ENCODE measurements at places on chromosomes 5 and 9. TPM values are rescaled to one million over a fixed set of nuclear protein-coding genes. Genes with fewer than 3 reads are reported as not detected.

The PCDHA1 gene
- total RNA-seq, result 0.10 TPM

DNA sequence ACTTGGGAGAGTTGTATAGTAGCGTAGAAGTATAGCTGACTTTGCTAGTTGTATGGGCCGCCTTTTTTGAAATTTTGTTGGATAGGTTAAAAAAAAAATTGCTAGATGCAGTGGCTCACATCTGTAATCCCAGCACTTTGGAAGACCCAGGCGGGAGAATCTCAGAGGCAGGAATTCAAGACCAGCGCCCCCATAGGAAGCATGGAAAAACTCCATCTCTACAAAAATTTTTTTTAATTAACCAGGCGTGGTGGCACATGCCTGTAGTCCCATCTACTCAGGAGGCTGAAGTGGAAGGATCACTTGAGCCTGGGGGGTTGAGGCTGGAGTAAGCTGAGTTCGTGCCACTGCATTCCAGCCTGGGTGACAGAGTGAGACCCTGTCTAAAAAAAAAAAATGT is 59.2 kb downstream of the SMC5 start:
- no peak overlapping the region for H3K4me3 ChIP-seq
- H3K27me3 ChIP-seq, result no peaks in the 10 kb centered on the region
- no peak overlapping the region for H3K27ac ChIP-seq
- H3K4me1 ChIP-seq, result no peaks in the 10 kb centered on the region
- peaks cover 95% of the 10 kb centered on the region for H3K36me3 ChIP-seq
- DNase-seq, result no peak

DNA sequence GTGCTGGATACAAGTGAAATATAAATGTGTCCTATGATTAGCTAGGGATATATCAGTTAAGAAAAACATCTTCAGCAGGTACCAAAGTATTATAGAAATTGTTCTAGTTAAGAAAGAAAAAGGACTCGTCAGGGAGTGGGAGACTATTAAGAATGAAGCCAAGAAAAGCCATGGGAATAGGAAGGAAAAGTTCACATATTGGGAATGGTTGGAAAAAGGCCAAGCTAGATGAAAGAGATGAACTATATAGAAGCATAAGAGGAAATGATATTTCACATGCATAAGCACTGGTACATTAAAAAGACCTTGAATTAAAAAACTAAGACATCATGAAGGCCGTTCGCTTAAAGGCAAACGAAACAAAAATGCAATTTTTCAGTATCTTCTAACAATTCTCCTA is 237.7 kb downstream of the ADAMTS6 start:
- no peaks in the 10 kb centered on the region for H3K27me3 ChIP-seq
- no peak overlapping the region for H3K27ac ChIP-seq
- no peak for DNase-seq
- no peaks in the 10 kb centered on the region for H3K4me1 ChIP-seq

GRCh38 chr5:33639474-33639873 is 198.7 kb downstream of the TARS1 start:
- no peak overlapping the region for H3K27ac ChIP-seq
- no peaks in the 10 kb centered on the region for H3K27me3 ChIP-seq
- H3K4me3 ChIP-seq, result no peak overlapping the region

GRCh38 chr9:94002316-94003140 is 47.4 kb upstream of the BARX1 start:
- H3K36me3 ChIP-seq, result no peaks in the 10 kb centered on the region
- no peaks in the 10 kb centered on the region for H3K4me1 ChIP-seq
- no peak overlapping the region for H3K27ac ChIP-seq
- DNase-seq, result no peak
- H3K27me3 ChIP-seq, result no peaks in the 10 kb centered on the region
- no peak overlapping the region for H3K4me3 ChIP-seq

- H3K4me3 ChIP-seq, result no peak overlapping the region
- H3K27ac ChIP-seq, result no peak overlapping the region
- DNase-seq, result no peak
- no peaks in the 10 kb centered on the region for H3K36me3 ChIP-seq
These were observed 121.0 kb downstream of the NREP start for GRCh38 chr5:111635916-111636570.

The FOXD4L6 gene
- not detected for total RNA-seq

The EGFLAM gene
- 36.2 TPM for total RNA-seq

The TBCA gene
- 93.3 TPM for total RNA-seq

GRCh38 chr5:7717691-7718090 is 133.2 kb downstream of the CFAP90 start:
- H3K27ac ChIP-seq, result no peak overlapping the region
- no peaks in the 10 kb centered on the region for H3K27me3 ChIP-seq
- H3K4me1 ChIP-seq, result peaks cover 9% of the 10 kb centered on the region
- H3K4me3 ChIP-seq, result no peak overlapping the region
- DNase-seq, result no peak
- H3K36me3 ChIP-seq, result peaks cover 19% of the 10 kb centered on the region

DNA sequence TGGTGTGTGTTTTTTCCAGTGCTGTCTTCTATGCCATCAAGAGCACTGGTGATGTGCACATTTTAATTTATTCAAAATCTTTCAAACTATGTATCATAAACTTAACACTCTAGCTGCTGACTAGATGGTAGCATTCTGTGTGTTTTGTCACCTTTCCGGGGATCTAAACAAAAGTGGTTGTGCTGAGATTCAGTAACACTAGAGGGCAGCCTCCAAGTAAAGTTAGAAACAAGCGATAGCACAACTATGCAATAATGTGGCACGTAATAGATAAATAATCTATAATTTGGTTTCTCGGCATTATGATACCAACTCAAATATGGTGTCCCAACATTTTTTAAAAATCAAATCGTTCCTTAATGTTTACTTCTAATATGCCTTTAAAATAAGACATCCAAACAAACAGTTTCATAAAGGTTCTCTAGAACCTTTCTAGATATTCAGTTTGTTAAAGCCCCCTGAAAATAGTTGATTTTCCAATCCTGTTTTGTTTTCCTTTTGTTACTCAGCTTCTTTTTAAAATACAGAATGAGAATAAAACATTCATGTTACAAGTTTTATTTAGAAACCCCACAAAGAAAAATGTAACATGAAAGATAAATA is 16.9 kb downstream of the SEMA6A start:
- no peak for DNase-seq
- H3K27ac ChIP-seq, result no peak overlapping the region
- H3K27me3 ChIP-seq, result no peaks in the 10 kb centered on the region
- no peaks in the 10 kb centered on the region for H3K36me3 ChIP-seq
- H3K4me3 ChIP-seq, result no peak overlapping the region
- peaks cover 13% of the 10 kb centered on the region for H3K4me1 ChIP-seq

- no peaks in the 10 kb centered on the region for H3K4me1 ChIP-seq
- no peaks in the 10 kb centered on the region for H3K27me3 ChIP-seq
- no peak for DNase-seq
- no peaks in the 10 kb centered on the region for H3K36me3 ChIP-seq
- no peak overlapping the region for H3K27ac ChIP-seq
- no peak overlapping the region for H3K4me3 ChIP-seq
These were observed 58.4 kb downstream of the WHRN start for GRCh38 chr9:114446672-114447450.

DNA sequence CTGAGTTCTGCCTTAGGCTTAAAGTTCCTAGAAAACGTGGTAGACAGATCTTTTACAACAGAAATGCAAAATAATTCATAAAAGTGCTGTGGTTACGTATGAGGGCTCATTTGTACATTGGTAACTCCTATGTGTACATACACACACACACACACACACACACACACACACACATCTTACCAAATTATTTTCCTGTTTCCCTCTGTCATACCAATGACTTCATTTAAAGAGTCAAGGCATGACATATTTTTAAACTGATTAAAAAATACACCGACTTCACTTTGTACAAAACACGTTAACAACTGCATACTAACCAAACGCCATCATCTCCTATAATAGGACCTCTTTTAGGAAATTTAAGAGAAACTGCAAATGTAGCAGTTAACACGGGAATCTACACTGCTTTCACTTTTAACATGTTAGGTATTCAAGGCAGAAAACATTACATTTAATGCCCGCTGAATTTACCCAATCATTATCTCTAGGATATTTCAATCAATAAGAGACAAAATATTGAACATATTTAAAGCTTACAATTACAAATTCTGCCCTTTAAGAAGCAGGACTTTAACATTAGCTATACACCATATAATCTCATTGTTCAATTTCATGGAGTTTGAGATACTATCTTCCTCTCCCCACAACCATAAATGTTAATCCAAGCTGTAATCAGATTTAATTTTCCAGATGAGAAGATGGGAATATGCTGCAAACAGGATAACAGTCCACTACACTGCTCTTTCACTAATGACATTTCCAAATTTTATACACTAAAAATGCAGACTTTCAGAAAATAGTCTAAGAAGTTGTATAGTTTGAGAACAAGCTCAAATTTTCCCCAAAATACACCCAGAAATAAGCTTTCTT is 133.1 kb downstream of the DENND1A start:
- peaks cover 12% of the 10 kb centered on the region for H3K4me1 ChIP-seq
- H3K27me3 ChIP-seq, result no peaks in the 10 kb centered on the region
- H3K4me3 ChIP-seq, result no peak overlapping the region
- no peaks in the 10 kb centered on the region for H3K36me3 ChIP-seq

DNA sequence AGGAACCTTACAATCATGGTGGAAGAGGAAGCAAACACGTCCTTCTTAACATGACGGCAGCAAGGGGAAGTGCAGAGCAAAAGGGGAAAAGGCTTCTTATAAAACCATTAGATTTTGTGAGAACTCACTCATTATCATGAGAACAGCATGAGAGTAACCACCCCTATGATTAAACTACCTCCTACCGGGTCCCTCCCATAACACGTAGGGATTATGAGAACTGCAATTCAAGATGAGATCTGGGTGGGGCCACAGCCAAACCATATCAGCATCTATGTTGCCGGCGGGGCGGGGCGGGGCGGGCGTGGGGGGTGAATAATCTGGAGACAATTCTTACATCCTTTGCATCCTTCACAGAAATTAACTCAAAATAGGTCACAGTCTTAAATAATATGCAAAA is 58.8 kb upstream of the GFPT2 start:
- H3K36me3 ChIP-seq, result no peaks in the 10 kb centered on the region
- H3K4me1 ChIP-seq, result no peaks in the 10 kb centered on the region
- no peaks in the 10 kb centered on the region for H3K27me3 ChIP-seq
- no peak overlapping the region for H3K27ac ChIP-seq
- no peak overlapping the region for H3K4me3 ChIP-seq

The SELENOP gene
- 102 TPM for total RNA-seq

DNA sequence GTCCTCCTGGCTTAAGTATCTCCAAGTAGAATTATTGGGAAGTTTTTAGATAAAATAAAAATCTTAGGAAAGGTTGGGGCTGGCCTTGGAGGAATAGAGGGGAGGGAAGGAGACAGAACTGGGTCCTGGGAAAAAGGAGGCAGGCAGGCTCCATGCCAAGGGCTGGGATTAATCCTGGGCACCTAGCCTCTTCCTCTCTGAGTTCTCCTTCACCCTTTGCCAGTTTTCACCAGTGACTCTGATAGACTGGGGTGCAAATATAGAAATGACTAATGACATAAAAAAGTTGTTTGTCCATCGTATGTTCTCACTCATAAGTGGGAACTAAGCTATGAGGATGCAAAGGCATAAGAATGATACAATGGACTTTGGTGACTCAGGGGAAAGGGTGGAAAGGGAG is 81.9 kb downstream of the RMI1 start:
- no peaks in the 10 kb centered on the region for H3K36me3 ChIP-seq
- H3K4me1 ChIP-seq, result peaks cover 10% of the 10 kb centered on the region
- no peak for DNase-seq
- peak overlapping the region; percentile 44 for H3K27ac ChIP-seq
- H3K4me3 ChIP-seq, result no peak overlapping the region

The GCNT4 gene
- 1.4 TPM for total RNA-seq

The TAF1L gene
- not detected for total RNA-seq

DNA sequence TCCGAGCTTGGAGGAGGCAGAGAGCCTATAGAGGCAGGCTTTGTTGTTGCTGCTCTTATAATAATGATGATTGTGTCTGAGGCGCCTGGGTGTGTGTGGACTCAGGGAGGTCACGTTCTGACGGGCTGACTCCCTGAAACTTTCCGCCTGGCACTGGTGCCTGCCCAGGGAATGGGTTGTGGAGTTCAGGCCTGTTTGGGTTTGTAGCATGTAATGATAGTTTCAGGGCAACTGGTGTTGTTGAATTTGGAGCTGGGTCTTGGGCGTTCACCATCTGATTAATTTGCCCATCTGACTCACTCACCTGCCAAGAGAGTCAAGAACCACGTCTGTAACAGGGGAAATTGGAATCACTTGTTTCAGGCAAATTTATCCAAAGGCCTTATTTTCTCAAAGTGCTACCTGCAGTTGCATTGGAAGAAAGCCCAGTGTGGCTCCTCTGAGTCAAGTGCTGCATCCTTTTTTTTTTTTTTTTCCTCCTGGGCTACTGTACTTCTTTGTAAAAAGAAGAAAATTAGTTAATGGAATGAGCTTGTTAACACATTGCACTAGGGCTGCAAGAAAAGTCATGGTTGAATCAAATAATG is 386.5 kb downstream of the GADD45G start:
- no peaks in the 10 kb centered on the region for H3K27me3 ChIP-seq
- DNase-seq, result no peak
- H3K4me3 ChIP-seq, result no peak overlapping the region

The BTNL3 gene
- total RNA-seq, result not detected

DNA sequence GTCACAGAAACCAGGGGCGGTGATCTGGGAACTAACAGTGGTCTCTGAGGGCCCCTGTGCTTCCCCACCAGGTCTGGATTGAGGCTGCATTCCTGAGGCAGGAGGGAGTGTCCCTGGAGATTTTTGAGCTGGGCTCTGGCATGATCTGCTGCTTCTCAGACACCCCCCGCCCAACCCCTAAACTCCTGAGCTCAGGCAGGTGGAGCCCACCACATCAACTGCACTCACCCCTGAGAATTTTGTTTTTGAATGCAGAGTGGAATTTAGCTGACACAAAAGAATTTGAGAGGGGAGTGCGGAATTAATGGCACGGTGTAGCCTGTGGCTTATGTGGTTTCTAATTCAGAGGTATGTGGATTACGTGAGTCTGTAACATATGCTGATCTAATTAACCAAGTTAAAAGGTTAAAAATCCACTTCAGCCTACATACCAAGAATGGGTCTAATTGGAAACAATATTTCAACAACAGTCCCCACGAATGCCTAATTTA is 23.9 kb upstream of the CTSL start:
- no peaks in the 10 kb centered on the region for H3K4me1 ChIP-seq
- H3K27me3 ChIP-seq, result no peaks in the 10 kb centered on the region
- H3K4me3 ChIP-seq, result no peak overlapping the region
- no peak overlapping the region for H3K27ac ChIP-seq
- no peak for DNase-seq

Measured in psoas muscle (tissue), 8 donors.